ENCODE measurements at places on chromosomes 3 and 15. TPM values are rescaled to one million over a fixed set of nuclear protein-coding genes. Genes with fewer than 3 reads are reported as not detected.

Gene ZNF501
- 5.0 TPM for total RNA-seq

Gene OCA2
- total RNA-seq: not detected

Gene SLC9C1
- total RNA-seq: not detected

Gene CELF6
- 0.42 TPM for total RNA-seq

Gene MEGF11
- not detected for total RNA-seq

Gene C3orf52
- total RNA-seq: 3.5 TPM

Gene CX3CR1
- 0.51 TPM for total RNA-seq

Gene MAP2K5
- 19.1 TPM for total RNA-seq

Gene MCF2L2
- total RNA-seq: 3.0 TPM

Gene LXN
- 5.3 TPM for total RNA-seq

Gene CCR2
- 0.34 TPM for total RNA-seq

Gene ARL6
- 10.5 TPM for total RNA-seq

Gene GOLGA6A
- not detected for total RNA-seq

Gene SEC62
- total RNA-seq: 61.7 TPM

Gene NPAP1
- total RNA-seq: not detected

Gene KNG1
- not detected for total RNA-seq

Gene SLC15A2
- 0.84 TPM for total RNA-seq

Gene FOXL2
- not detected for total RNA-seq

Gene IMPG2
- total RNA-seq: 0.06 TPM

Gene VWA5B2
- total RNA-seq: not detected

Gene AMIGO3
- total RNA-seq: 0.30 TPM

Gene TGM5
- total RNA-seq: not detected

Gene SAMD7
- not detected for total RNA-seq

Gene BCL2A1
- total RNA-seq: 79.6 TPM

Gene FAM3D
- not detected for total RNA-seq

Gene C3orf20
- total RNA-seq: not detected

Gene C2CD4A
- 0.27 TPM for total RNA-seq

Gene C3orf70
- total RNA-seq: not detected

Gene SLC28A1
- not detected for total RNA-seq

Gene NANOGP8
- total RNA-seq: not detected

Gene ABHD10
- 49.0 TPM for total RNA-seq

Gene CYP11A1
- 0.23 TPM for total RNA-seq

Gene RAD51
- total RNA-seq: 63.8 TPM

Gene HCN4
- total RNA-seq: not detected

Gene CASR
- not detected for total RNA-seq

Gene PLSCR5
- total RNA-seq: not detected

Gene NR2E3
- total RNA-seq: not detected

Gene CTXN2
- total RNA-seq: not detected

Gene KLF15
- 0.42 TPM for total RNA-seq

Gene LSAMP
- not detected for total RNA-seq

Gene SNURF
- 14.7 TPM for total RNA-seq

Gene RBP2
- total RNA-seq: not detected

Gene MASP1
- total RNA-seq: not detected

Gene RTP3
- not detected for total RNA-seq

Gene IL5RA
- 0.38 TPM for total RNA-seq

All from activated CD8-positive, alpha-beta memory T cell treated with anti-CD3 and anti-CD28 coated beads for 36 hours (primary cell).